ENCODE measurements at places on chromosomes 2 and 18. TPM values are rescaled to one million over a fixed set of nuclear protein-coding genes. Genes with fewer than 3 reads are reported as not detected.

Gene ABCA12
- not detected for total RNA-seq

Gene ZNF804A
- total RNA-seq = not detected

DNA sequence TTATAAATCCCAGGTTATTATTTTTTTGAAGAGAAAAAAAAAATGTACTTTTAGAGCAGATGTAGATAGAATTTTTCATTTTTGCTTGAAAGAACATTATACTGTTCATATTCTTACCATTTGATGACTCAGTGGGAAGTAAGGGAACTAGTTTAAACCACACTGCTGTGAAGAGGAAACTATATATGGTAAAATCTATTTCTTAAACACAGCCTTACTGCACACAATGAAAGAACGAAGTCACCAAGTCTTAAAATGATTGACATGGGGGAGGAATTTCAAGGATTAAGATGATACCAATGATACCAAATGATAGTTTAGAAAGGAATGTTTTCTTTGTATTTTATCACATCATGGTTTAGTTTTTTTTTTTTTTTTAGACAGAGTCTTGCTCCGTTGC lies 5.0 kb downstream of the ACTR2 start:
- no peak for DNase-seq
- H3K36me3 ChIP-seq = peaks cover 3% of the 10 kb centered on the region
- H3K27me3 ChIP-seq = no peaks in the 10 kb centered on the region
- H3K4me1 ChIP-seq = no peaks in the 10 kb centered on the region

- H3K4me3 ChIP-seq = no peak overlapping the region
- no peak for DNase-seq
- H3K27me3 ChIP-seq = peaks cover 1% of the 10 kb centered on the region
- peaks cover 6% of the 10 kb centered on the region for H3K4me1 ChIP-seq
Observed at GRCh38 chr2:157894694-157895435, 18.7 kb upstream of the ACVR1 start.

DNA sequence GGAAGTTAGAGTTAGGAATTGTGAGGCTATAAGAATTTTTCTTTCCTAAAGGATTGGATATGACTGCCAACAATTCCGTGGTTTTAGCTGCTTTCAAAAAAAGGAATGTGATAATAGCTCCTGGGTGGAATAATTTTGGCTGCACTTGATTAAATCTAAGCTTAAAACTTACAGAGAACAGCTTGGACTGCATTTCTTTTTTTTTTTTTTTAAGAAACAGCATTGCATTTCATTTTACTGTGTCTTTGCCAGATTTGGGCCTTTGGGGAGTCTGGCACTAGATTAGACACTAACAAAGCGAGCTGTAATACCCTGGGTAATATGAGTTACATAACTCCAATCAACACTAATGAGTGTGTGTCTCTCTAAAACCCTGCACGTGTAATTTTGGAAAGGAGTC lies 37.8 kb upstream of the ZNF397 start:
- H3K4me3 ChIP-seq = no peak overlapping the region
- no peaks in the 10 kb centered on the region for H3K36me3 ChIP-seq
- H3K4me1 ChIP-seq = no peaks in the 10 kb centered on the region
- no peaks in the 10 kb centered on the region for H3K27me3 ChIP-seq

Data from H1 (cell line).